ENCODE measurements at places on chromosomes 2 and 18. TPM values are rescaled to one million over a fixed set of nuclear protein-coding genes. Genes with fewer than 3 reads are reported as not detected.

The RAB31 gene
- total RNA-seq, result 0.71 TPM

The FBLN7 gene
- 40.2 TPM for total RNA-seq

The IL18RAP gene
- 9.0 TPM for total RNA-seq

GRCh38 chr2:176325732-176326131 is 56.5 kb downstream of the MTX2 start:
- DNase-seq, result no peak

DNA sequence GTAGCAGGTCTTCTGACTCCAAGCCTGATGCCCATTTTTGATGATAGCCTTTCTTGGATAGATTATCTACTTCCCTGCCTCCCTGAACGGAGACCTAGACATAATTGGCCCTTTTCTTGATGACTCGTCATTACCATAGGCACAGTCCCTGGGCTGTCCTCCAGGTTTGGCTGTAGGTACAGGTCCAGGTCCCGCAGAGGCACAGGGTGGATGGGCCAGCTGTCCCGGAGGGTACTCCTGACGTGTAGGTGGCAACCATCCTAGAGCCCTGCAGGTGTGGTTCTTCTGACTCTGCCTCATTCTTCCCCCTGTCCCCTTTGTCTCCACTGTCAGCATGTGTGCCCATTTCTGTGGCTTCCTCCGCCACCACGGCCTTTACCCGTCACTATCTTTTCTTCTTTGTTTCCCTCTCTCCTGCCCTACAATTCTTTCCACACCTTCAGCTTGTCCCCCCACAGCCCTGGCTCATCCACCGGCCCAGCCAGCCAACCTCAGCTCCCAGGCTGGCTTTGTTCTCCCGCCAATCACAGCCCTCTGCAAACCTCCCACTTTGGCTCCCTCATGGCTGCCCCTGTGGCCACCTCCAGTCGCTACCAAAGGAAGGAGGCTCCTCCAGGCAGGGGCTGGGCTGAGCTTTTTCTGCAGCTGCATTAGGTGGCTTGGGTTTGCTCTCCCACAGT is 102.8 kb downstream of the SMAD7 start:
- no peak for DNase-seq

DNA sequence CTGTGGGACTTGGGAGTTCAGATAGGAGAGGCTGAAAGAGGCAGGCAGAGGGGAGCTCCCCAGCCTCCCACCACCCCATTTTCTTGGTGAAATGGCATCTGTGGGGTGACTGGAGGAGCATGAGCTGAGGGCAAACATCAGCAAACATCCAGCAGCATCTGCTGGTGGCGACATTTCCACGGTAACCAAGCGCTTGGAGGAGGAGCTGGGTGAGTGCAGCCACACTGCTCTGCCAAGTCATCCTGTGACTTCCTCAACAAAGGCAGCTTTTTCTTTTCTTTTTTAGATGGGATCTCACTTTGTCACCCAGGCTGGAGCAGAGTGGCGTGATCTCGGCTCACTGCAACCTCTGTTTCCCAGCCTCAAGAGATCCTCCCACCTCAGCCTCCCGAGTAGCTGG is 5.6 kb downstream of the TXNL4A start:
- peak; percentile 66 for DNase-seq

- DNase-seq, result no peak
These were observed 5.2 kb upstream of the GPD2 start for GRCh38 chr2:156430980-156431358.

DNA sequence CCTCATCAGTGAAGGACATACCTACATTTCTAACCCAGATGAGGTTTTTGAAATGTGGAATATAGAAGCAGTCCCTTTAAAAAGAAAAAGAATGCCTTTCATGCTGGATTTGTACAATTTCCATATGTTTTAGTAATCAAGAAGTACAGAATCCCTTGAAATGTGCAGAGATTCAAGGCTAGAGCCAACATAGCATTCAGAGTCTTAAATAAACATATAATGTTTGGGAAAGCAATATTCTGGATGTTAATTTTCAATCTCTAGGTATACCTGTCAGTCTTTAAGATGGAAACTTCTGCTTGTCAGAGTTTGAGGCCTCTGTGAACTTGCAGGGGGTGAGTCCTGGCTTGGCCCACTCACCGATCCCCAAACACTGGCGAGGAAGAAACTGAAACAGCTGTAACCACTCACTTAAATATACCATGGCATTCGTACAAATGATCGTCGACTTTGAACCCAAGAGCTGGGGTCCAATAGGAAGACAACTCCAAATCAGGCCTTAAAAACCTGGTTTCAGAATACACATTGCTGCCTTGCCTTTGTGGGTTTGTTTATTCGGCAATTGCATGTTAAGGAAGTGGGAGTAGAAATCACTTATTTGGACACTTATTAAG is 132.8 kb upstream of the NCK2 start:
- no peak for DNase-seq

Data from activated CD4-positive, alpha-beta memory T cell treated with anti-CD3 and anti-CD28 coated beads for 36 hours (primary cell).